Neural cell (in vitro differentiated cells): ENCODE measurements at places on chromosomes 12 and 14. TPM values are rescaled to one million over a fixed set of nuclear protein-coding genes. Genes with fewer than 3 reads are reported as not detected.

Gene RNASE2
- 0.68 TPM in 1 of 2 replicates, not detected in the other for polyA plus RNA-seq

Gene DPF3
- 2.9 and 5.7 TPM in 2 replicates for polyA plus RNA-seq

Gene FSCB
- not detected in 2 replicates for polyA plus RNA-seq

Gene KRT2
- polyA plus RNA-seq, result not detected in 2 replicates

Gene NOXRED1
- 0.19 and 0.68 TPM in 2 replicates for polyA plus RNA-seq

Gene REC8
- polyA plus RNA-seq, result 18.5 and 22.8 TPM in 2 replicates

Gene CAPZA3
- polyA plus RNA-seq, result not detected in 2 replicates

Gene SIX4
- polyA plus RNA-seq, result 1.1 and 1.3 TPM in 2 replicates

Gene OR4E2
- polyA plus RNA-seq, result not detected in 2 replicates

Gene C12orf57
- 477 and 500 TPM in 2 replicates for polyA plus RNA-seq
